COR-L47 (cell line): ENCODE measurements at places on chromosomes 12 and 14.

- DNase-seq: no peak
Measured at GRCh38 chr12:100331871-100332270, 25.0 kb upstream of the SLC17A8 start.

DNA sequence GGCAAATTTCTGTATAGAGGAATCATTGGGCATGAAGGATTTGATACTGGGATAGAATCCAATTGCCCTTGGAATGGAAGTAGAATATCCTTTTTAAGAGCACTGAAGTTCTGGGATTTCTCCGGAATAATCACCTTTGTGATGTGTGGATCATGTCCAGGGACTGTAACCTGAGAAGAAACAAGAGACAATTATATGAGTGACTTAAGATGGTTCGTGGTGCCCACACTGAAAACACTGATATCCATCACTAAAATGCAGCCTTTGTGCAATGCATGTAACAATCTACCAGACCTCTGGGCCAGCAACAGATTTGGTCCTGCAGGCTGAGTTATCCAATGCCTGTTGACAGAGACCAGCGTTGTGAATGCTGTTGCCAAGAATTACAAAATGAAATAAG is 48.5 kb downstream of the MDM2 start:
- DNase-seq: no peak

- no peak for DNase-seq
Measured at GRCh38 chr12:1618489-1618888, 10.5 kb upstream of the WNT5B start.

DNA sequence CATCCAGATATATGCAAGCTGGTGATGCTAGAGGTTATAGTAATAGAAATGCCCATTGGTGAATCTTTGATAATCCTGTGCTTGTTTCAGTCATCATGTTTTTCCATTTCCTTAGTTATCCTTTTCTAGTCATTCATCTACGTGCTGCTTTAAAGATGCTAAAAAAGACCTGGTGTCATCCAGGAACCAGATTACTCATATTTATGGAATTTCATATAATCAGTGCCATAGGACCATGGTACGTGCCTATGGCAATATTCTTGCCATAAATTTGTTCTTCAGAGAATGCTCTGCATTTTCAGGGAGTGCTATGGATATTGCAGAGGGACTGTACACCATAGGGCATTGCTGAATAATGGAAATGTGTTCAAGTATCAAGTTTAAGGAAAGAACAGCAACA is 267.3 kb downstream of the AKAP6 start:
- no peak for DNase-seq

- DNase-seq: no peak
Measured at GRCh38 chr12:6996040-6996441, 22.2 kb downstream of the LPCAT3 start.

DNA sequence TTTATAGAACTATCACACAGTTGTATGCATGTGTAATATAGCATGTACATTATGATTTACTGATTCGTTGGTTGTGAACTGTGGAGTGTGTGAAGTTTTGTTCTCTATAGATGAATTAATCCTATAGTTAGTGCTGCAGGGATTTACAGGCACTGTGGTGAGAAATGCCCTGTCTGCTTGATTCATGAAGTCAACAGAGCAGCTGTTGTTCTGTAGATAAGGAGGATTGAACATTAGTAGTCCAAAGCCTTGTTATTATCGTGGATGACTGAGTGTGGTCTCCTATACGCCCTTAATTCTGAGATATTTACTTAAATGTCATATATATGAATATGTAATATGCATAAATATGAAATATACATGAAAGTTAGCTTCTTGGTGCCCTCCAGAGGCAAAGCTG is 98.3 kb downstream of the DNAH10 start:
- no peak for DNase-seq

GRCh38 chr12:114752217-114752616 is 68.2 kb upstream of the TBX3 start:
- no peak for DNase-seq

GRCh38 chr14:92398888-92399636 is 76.1 kb downstream of the SLC24A4 start:
- no peak for DNase-seq

GRCh38 chr14:81127785-81128184 is 93.0 kb downstream of the GTF2A1 start:
- no peak for DNase-seq

- no peak for DNase-seq
Measured at GRCh38 chr12:54337854-54338650, 13.1 kb downstream of the COPZ1 start.

DNA sequence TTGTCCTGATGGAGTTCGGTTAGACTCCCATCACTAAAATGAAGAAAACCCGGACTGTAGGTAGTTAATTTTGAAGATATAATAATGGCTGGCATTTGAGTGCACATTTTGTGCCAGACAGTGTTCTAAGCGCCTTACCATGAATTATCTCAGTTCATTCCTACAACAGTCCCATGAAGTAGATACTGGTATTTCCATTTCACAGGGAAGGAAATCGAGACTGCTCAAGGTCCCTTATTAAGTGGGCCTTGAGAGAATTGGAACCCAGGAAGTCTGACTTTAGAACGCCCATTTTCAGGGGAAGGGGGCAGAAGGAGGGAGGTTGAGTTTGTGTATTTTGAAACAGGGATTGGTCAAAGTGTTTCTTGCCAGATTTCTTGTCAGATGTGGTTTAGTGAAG is 855 bp downstream of the MNAT1 start:
- DNase-seq: no peak

DNA sequence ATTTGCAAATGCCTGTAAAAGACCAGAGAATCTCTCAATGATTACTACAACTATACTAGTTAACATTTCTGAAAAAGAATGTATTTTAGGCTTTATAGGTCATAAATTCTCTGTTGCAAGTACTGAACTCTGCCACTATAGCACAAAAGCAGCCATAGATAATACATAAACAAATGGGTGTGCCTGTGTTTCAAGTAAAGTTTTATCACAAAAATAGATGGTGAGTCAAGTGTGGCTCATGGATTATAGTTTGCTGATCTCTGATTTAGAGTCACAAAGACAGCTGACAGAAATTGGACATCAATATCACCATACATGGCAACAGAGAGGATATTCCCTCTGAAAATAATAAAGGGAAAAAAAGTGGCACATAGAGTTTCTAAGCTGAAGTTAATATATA is 68.1 kb downstream of the FSCB start:
- no peak for DNase-seq

DNA sequence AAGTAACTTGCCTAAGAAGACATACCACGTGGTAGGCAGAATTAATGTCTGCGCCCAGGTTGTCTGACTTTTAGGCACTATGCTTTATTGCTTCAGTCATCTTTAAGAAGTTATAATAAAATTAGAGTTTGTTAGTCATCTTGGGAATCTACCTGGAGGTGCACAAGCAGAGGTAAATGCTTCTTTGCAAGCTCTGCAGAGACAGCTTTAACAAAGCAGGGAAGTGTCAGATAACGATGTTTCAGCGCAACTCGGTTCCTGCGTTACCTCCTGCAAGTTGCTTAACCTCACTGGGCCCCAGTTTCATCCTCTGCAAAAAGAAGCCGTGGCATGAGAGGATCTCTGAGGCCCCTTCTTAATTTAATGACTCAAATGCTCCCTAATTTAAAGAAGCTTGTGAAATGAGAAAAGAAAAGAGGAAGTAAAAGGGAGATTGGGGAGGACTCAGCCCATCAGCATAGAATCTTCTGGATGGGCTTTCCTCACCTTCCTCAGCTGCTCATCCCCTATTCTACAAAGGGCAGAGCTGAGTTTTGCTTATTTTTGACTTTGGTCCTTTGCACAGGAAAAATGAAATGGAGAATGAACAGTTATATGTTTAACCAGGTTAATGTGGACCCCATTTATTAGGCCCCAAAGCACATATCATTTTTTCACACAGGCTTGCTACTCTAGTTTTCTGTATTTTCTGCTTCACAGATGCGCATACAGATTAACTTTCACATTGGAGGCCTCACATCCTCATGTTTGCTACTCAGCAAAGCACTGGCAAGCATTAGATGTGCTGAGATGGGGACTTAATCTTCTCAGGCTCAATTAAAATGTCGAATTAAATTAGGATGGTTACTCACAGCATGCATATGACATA is 5.1 kb downstream of the ARHGDIB start:
- DNase-seq: no peak

DNA sequence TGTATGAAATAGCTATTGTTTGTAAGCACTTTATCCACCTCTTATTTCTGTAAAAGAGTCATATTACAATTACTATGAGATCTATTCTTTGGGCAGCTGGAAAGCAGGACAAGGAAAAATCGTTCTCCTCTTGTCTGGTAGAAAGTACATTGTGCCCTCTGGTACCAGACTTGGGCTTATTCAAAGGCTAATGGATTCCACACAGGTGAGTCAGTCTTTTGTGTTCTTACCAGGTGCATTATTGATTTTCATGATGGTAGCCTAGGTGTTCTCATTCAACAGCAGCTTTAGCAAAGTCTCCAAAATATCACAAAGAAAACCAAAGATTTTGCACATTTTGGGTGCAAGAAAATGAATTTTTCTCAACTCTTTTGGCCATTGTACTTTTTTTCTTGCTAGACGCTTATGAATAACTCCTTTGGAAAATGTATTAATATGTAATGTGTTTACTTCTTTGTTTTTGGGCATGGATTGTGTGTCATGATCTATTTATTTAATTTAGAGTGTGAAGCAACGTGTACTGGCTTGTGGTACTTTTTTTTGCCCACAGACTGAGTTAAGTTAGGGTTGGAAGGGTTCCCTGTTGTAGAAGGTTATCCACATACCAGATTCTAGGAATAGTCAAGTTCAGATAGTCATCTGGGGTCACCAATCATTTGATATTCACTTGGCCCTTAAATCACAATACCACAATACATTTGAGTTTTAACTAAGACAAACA is 26.2 kb downstream of the MNAT1 start:
- DNase-seq: peak; percentile 53

DNA sequence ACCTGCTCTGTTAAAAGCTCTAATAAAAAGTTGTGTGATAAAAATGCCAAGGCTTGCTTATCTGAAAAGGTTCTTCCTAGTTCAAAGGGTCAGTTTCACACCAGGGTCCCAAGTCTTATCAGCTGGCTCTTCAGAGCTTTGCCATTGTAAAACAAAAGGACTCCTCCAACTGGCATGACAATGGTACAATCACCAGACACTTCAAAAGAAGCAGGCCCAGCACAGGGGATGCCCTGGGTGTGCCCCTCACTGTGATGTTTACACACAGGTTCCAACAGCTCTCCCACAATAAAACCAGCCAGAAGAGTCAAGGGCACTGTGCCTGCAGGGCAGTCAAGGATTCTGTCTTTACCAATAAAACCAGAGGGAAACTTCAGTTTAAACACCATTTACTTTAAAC is 78.7 kb downstream of the PRICKLE1 start:
- DNase-seq: no peak

DNA sequence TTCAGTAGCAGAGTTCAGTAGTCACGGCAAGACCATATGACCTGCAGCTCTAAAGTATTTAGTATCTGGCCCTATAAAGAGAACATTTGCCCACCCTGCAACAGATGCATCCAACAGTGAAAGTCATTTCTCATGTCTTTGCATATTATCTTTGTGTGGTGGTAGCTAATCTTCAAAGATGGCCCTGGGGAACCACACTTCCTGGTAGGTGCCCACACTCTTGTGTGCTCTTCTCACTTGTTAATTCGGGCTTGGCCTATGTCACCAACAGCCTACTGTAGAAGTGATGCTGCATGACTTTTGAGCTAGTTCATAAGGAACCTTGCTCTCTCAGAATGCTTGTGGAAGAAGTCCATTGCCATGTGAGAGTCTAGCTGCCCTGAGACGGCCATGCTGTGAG is 85.6 kb downstream of the MAP1LC3B2 start:
- no peak for DNase-seq

DNA sequence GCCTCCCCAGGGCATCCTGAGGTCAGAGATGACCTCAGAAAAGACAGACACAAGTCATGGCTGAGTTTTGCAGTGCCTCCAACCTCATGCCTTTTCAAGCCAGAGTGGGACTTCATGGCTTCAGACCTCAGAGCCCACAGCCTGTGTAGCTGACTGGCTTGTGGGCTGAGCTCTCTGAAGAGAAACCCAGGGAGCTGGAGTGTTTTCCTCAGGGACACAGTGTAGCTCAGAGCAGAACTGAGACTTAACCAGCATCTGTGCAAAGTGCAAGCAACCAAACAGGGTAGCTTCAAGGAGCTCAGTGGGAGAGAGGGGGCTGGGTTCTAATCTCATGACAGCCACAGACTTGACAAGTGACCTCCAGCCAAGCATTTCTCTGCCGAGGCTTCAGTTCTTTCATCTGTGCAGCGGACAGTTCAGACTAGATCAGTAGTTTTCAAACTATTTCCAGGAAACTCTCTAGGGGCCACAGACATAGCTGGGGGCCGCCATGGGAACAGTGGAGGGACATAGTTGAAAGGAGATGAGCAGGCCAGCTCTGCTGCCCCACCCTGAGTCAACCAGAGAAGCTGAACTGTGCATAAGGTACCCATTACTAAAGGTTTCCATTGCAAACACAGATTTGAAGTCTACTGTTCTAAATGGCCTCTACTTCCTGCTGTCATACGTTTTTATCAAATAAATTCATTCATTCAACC is 80.0 kb downstream of the LGMN start:
- no peak for DNase-seq

GRCh38 chr12:24393071-24393470 is 443.6 kb upstream of the SOX5 start:
- no peak for DNase-seq

- peak; percentile 23 for DNase-seq
Measured at GRCh38 chr12:117857632-117858612, 110.9 kb downstream of the KSR2 start.

GRCh38 chr14:46840944-46841720 is 189.6 kb upstream of the RPL10L start:
- DNase-seq: peak; percentile 5

DNA sequence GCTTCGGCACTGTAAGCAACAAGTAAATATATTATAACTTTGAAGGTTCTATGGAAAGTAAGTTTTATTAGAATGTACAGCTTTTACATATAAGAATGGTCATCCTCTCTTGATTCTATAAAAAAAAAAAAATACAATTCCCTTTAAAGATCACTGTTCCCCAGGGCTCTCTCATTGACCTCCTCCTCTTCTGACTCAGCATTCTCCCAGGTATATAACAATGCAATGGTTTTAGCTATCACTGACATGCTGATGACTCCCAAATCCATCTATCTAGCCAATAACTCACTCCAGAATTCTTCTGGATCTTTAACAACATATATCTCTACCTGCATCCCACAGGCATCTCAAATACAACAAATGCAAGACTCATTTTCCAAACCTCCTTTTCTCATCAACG is 62.7 kb downstream of the EEA1 start:
- no peak for DNase-seq

GRCh38 chr12:24596768-24597388 is 352.0 kb downstream of the BCAT1 start:
- no peak for DNase-seq

GRCh38 chr12:46342562-46343033 is 30.0 kb downstream of the SLC38A2 start:
- peak; percentile 5 for DNase-seq

- DNase-seq: no peak
Measured at GRCh38 chr12:6539707-6540134, 5.4 kb downstream of the GAPDH start.

GRCh38 chr12:46358791-46359666 is 13.5 kb downstream of the SLC38A2 start:
- no peak for DNase-seq

GRCh38 chr14:58898655-58899316 is 261.0 kb downstream of the DACT1 start:
- DNase-seq: no peak

- DNase-seq: no peak
Measured at GRCh38 chr12:2467447-2468195, 327.1 kb upstream of the FKBP4 start.
